ENCODE measurements at places on chromosomes 16 and 17.
A peak's percentile ranks its signal among the peaks of the same experiment; 100 is the strongest.

- DNase-seq = no peak
Measured at GRCh38 chr17:45954914-45955313, 44.1 kb upstream of the STH start.

GRCh38 chr16:51119556-51119955, 31.5 kb downstream of the SALL1 start:
- DNase-seq = no peak

DNA sequence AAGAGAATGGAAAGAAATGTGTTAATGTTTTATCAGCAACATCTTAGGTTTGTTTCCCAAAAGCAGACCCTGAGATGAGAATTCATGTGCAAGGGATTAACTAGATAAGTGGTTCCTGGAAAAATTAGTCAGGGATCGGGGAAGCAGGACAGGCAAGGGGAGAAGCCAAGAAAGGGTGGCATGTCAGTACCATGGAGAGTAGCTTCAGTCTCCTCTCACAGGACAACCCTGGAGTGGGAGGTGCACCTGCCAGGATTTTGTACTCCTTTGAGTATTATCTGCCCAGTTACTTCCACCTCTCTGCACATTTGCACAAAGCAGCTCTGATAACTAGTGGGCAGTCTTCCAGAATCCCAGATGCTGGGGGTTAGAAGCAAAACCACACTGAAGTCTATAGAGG, 117.0 kb downstream of the RGS9 start:
- DNase-seq = no peak

DNA sequence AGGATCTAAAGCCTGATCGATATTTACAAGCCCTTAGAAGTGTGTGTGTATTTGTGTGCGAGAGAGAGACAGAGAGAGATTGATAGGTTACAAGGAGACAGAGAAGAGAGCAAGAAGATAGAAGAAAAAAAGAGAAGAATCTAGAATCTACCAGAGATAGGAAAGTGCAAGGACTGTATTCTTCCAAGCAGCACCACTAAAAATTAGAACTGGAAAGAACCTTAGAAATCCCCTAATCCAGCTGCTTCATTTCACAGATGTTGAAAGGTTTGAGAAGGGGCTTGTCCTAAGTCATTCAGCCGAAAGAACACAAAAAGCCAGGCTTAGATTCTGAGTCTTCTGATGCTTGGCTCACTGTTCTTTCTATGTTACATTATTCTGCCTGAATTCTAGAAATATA, 92.2 kb downstream of the HS3ST3A1 start:
- DNase-seq = no peak

- DNase-seq = peak; percentile 56
Measured at GRCh38 chr16:30395155-30395991, at the start of gene ZNF48. TSS of gene ZNF48 (plus strand) at chr16:30395420. CDS start at chr16:30395795, 375 bp downstream.

DNA sequence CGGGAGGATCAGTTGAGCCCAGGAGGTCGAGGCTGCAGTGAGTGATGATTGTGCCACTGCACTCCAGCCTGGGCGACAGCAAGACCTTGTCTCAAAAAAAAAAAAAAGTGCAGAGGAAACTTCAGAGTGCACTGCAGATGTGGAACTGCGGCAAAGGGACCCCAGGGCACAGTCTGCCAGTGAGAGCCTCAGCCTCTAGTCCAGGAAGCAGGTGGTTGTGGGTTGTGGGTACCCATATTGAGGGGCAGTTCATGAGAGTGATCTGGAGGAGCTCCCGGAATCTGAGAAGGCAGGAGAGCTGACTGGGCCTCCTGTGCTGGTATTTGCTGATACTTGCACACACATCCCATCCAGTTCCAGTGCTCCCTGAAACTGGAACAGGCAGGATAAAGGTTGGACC, 13.1 kb downstream of the FOXN1 start:
- no peak for DNase-seq

GRCh38 chr17:29567554-29568330, 759 bp upstream of the TP53I13 start:
- no peak for DNase-seq

DNA sequence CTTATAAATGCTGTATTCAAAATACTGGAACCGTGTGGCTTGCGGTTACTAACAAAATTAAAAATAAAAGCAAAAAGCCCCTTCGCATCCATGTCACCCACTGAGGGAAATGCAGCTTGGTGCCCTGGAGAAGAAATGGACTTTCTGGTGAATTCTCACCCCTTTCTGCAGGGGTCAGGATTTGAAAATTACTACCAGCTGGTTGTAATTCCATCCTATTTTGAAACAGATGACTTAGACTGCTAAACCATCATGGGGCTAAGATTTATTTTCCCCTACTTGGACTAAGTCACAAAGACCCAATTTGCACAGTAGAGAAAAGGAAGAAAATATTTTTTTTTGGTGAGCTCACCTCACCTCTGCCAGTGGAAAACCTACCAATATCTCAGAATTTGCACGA, 111.4 kb upstream of the MYOCD start:
- DNase-seq = no peak

GRCh38 chr17:57092171-57092570, 7.1 kb downstream of the AKAP1 start:
- DNase-seq = no peak

DNA sequence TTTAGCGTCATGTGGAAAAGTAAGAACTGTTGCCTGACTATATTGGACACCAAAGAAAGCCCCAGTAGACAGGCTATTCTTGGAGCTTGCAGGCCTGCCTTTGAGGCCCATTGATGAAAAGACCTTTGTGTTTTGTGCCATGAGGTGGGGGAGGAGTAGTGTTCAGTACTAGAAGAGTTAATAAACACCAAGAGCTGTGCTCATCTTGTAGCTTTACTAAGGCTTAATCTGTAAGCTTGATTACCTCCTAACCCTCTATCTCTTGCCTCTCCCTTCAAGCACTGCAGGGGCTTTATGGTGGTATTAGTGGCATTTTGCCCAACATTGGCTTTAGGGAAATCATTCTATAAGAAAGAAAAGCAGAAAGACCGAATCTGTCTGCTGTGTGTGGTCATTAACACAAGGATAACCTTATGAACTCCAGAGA, 220.2 kb upstream of the TBX2 start:
- DNase-seq = no peak

DNA sequence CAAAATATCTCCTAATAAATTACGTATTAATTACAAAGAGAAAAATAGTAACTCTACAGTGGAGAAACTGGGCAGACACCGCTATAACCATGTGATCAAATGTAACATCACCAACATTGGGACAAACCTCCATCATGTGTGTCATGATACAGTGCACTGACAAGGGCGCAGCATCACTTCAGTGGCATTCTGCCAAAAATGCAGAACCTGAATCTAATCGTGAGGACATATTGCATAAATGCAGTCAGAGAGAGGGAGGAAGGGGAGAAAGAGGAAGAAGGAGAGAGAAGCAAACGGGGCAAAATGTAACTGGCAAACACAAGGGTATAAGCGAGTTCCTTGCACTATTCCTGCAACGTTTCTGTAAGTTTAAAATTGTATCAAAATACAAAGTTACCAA, 74.2 kb upstream of the MARCHF10 start:
- no peak for DNase-seq

GRCh38 chr16:23296994-23297393, 5.1 kb upstream of the SCNN1B start:
- DNase-seq = no peak

GRCh38 chr17:14790521-14790920, 474.6 kb downstream of the PMP22 start:
- no peak for DNase-seq

DNA sequence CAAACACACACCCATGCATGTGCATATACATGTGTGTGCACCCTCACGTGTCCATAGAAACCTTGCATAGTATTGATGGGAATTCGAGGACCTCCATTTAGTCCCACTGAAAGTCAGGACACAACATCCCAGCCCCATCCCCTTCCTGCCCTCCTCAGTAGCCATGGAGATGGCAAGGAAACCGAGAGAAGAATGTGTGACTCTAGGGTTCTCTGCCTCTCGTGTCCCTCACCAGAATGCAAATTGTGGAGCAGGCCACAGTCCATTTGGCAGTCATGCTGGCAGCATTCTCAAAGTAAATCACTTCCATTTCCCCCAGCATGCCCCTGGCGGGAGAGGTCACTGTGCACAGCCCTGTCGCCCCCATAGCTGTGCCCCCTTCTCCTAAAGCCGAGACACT, 141.1 kb downstream of the MSI2 start:
- no peak for DNase-seq

DNA sequence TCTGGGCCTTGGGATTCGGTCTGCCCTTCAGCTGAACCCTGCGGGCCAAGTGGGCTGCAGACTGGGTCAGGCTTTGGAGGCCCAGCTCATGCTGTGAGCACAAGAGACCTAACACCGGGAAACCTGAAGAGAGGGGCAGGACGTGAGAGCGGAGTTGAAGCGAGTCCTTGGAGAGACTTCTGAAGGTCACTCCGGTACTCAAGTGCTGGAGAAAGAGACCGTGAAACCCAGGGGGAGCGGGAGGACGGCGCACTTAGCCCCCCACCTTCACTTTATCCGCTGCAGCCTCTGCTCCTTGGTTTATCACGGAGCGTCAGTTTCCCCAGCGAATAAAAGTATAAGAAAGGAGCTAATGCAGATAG, 361 bp downstream of the UQCRC2 start:
- DNase-seq = no peak

- DNase-seq = no peak
Measured at GRCh38 chr16:84827131-84827574, 7.4 kb downstream of the CRISPLD2 start.
